ENCODE measurements at places on chromosomes 5 and 9. TPM values are rescaled to one million over a fixed set of nuclear protein-coding genes. Genes with fewer than 3 reads are reported as not detected.

- DNase-seq: no peak
Observed at GRCh38 chr5:14569948-14570691, 11.5 kb upstream of the OTULINL start.

GRCh38 chr5:10513501-10514442 is 50.1 kb upstream of the ANKRD33B start:
- DNase-seq: peak; percentile 51

DNA sequence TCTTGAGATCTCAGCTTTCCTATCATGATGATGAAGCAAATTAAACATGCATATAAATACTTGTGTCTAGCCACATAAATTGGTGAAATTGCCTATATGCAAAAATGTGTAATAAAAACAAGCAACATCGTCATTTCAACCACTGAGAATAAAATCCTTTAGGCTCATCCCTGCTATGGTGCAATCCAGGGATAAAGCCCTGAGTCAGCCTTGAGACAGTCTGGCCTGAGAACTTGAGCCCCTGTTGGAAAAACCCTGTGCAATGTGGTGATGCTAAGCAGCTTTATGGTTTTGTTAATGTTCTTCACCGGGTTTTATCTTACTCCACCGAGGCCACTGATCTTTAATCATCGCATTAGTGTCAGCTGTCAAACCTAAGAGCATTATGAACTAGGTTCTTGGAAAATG is 170.5 kb downstream of the DCP2 start:
- no peak for DNase-seq

DNA sequence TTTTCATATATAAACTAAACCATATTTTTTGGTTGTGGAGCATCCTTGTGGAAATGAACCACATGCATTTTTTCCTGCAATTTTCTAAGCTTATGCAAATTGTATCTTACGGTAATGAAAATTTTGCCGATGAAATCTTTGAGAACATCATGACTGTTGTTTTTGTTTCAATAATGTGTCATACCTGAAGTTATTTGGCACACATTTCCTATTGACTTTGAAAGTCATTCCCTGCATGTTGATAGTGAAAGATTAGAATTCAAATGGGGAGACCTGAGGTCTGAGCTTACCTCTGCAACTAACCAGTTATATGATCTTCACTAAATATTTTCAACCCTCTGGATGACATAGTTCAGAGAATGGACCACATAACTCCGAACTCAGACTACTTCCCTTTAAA is 88.5 kb downstream of the PRR16 start:
- DNase-seq: no peak

DNA sequence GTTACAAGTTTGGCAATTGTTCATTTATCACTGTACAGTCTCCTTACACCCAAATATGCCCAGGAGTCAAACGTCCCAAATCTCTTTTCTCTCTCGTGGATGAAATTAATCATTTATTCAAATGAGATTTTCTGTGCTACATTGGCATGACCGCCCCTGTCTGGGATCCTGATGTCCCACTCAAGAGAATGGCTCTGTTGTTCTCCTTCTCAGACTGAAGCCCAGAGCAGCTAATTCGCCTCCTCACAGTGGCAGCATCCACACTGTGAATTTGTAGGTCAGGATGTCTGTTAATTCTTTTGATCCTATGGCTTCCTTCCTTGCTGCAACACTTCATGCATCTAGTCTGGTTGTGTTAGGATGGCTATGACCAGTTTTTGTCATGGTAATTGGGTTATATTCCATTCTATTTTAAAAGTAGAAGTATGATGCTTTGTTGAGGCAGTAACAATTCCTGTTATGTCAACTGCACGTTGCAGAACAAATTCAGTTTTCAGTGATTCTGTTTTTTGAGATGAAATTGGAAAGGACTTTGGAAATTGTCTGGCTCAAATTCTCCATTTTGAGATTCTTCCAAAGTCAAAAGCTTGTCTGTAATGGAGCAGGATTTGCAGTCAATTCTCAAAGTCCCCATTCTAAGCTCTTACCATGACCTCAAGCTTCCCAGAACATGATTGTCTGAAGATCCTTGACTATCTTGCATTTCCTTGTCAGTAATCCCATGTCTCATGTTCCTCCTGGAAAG is 141.5 kb upstream of the GAS1 start:
- DNase-seq: no peak

- DNase-seq: peak; percentile 88
Observed at GRCh38 chr5:170638454-170639220, 134.8 kb downstream of the KCNIP1 start.

DNA sequence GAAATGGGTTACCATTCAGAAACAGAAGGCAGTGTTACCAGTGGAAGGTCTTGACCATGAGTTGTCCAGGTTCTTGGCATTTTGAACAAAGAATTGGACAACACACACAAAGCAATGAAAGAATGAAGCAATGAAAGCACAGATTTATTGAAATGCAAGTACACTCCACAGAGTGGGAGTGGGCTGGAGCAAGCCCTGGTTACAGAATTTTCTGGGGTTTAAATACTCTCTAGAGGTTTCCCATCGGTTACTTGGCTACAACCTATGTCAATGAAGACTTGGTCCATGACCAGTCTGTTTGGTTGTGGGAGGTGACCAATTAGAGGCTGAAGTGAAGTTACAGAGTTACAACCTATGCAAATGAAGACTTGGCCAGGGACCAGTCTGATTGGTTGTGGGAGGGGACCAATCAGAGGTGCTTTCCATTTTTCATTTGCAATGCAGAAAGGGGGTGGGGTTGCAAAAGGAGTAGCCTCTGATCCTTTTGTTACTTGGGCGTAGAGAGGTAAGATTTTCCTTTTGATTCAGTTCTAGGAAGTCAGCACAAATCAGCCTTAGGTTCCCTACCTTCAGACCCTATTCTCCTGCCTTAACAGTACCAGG is 71.7 kb upstream of the SPRY4 start:
- DNase-seq: no peak

GRCh38 chr5:63962279-63962678 is at the start of gene HTR1A:
Gene HTR1A (minus strand): TSS chr5:63962445. CDS start chr5:63961719, 726 bp downstream.
- DNase-seq: no peak

GRCh38 chr5:160961761-160962160 is 109.8 kb upstream of the ATP10B start:
- no peak for DNase-seq

GRCh38 chr9:114008667-114009410 is 69.3 kb downstream of the AMBP start:
- no peak for DNase-seq

GRCh38 chr9:91258451-91258850 is 103.3 kb downstream of the AUH start:
- DNase-seq: no peak

GRCh38 chr9:21060919-21061561 is 16.7 kb downstream of the IFNB1 start:
- no peak for DNase-seq

DNA sequence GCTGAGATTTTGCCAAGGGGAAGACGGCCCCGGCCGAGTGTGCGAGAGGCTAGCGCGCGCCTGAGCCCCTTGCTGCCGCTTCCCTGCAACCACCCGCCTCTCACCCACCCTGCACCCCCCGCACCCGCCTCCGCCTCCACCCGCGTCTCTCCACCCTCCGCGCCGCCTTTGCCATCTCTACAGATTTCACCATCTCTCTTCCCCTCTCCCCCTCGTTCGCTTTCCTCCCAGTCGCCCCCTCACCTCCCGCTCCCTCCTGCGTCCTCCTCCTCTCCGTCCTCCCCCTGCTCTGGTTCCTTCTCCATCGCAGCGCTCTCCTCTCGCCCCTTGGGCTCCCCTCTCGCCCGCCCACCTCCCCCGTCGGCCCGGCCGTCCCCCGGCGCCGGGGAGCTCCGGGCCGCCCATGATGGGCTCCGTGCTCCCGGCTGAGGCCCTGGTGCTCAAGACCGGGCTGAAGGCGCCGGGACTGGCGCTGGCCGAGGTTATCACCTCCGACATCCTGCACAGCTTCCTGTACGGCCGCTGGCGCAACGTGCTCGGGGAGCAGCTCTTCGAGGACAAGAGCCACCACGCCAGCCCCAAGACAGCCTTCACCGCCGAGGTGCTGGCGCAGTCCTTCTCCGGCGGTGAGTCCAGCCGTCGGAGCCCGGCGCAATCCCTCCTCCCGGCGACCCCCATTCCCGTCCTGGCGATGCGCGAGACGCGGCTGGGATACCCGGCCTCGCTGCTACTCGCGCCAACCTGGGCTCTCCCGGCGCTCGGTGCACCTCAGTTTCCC is at the start of gene PRDM12:
TSS of gene PRDM12 (plus strand) at position 344 of the 778 bp plus-strand sequence. CDS start at position 404, 60 bp downstream.
- DNase-seq: no peak

- DNase-seq: no peak
Observed at GRCh38 chr9:120014796-120015195, 565.2 kb downstream of the CDK5RAP2 start.

DNA sequence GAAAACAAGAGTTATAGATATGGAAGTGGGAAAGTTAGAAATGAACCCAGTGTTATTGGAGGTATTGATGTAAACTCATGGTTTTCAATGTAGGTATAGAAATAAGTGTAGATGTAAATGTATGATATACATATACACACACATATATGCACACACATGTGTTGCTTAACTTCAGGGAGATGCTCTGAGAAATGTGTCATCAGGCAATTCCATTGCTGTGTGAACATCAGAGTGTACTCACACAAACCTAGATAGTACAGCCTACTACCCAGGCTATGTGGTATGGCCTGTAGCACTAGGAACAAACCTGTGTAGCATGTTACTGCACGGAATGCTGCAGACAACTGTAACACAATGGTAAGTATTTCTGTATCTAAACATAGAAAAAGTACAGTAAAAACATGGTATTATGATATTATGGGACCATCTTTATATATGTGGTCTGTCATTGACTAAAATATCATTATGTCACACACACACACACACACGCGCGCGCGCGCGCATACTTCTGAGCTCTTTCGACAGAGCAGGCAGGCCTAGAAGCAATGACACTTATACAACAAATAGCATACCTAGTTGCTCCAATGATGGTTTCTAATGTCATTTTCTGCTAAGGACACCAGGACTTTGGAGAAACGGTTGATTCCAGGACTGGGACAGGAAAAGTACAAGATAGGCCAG is 86.6 kb downstream of the MACROH2A1 start:
- DNase-seq: no peak

DNA sequence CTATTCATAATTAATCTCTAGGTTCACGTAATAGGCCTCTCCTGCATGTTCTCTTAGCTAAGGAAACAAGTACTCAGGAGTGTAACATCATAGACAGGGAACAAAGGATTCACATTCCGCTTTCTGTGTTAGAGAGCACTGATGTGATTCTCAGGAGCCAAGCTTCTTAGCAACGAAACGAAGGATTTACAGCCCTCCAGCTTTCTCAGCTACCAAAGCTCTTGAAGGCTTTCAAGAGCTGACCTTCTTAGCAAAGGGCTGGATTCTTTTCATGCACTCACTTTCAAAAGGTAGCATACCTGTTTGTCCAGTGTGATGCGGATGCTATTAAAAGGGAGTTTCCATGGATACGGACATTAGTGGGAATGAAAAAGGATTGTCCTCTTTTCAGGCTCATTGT is 107.4 kb downstream of the TUSC1 start:
- no peak for DNase-seq

- no peak for DNase-seq
Observed at GRCh38 chr5:15008476-15008875, 136.9 kb upstream of the ANKH start.

DNA sequence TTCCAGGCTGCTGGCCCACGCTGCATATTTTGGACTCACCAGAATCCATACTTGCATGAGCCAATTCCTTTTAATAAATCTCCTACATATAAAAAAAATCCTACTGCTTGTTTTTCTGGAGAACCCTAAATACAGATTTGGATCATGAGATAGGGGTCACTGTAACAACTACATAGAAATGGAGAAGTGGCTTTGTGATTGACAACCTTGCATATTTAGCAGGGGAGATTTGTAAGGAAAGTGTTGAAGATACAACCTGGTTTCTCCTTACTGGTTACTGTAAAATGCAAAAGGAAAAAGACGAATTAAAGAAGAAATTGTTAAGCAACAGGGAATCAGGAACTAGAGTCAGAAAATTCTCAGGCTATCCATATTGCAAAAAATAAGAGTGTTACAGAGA is 74.8 kb downstream of the HABP4 start:
- DNase-seq: no peak

DNA sequence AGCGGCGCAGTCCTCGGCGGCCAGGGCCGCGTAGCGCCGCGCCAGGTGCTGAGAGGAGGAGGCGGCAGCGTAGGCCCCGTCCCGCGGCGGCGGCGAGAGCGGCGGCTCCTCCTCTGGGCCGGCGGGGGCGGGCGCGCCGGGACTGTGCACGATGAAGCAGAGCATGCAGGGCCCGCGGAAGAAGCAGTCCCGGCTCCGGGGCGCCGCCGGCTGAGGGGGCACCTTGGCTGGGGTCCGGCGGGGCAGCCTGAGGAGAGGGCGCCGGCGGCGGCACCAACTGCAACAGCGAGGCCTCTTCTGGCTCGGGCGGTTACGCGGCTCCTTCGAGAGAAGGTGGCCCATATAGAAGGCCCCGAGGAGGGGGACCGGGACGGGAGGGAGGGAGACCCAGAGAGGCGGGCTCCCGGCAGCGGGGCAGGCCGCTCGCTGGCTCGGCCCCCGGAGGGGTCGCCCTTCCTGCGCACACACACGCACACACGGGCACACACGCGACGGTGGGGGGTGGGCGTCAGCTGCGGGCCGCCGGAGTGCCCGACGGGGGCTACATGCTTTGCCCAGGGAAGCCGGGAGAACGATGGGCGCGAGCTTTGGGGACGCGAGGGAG is 446 bp downstream of the FBXL17 start:
- peak; percentile 63 for DNase-seq

- DNase-seq: no peak
Observed at GRCh38 chr9:89891221-89891590, 286.4 kb downstream of the GADD45G start.

GRCh38 chr5:136992796-136993489 is 506.2 kb downstream of the SPOCK1 start:
- DNase-seq: no peak

GRCh38 chr9:96116275-96117064 is 185.5 kb downstream of the HSD17B3 start:
- DNase-seq: no peak

DNA sequence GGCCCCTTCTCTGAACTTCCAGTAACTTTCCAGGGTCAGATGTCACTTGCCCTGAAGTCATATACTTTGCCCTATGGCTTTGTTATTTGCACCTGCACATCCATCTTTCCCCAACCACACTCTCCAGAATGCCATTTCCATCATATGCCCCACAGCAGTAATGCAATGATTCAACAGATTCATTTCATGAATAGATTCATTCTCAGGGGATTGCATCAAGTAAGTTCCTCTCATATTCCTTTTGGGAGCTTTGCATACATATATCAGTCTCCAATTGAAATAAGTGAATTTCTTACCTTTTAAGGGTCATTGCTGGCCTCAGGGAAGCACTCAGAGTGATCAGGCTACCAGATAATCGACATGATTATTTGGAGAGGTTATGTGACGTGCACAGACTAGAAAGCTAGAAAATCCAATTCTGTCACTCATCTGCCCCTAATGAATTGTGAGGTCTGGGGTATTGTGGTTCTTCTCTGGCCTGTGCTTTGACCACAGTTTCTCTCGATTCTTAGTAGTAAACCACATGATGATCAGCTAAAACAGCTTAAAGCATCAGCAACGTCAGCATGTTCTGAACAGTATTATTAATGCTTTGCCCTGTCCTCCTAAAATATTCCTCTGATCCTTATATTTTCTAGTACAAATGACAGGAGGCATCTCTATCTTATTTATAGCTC is 179.9 kb downstream of the ATPSCKMT start:
- DNase-seq: no peak

GRCh38 chr5:56666901-56667300 is 148.4 kb upstream of the MAP3K1 start:
- DNase-seq: no peak

Gene DIRAS2
- total RNA-seq: not detected

Gene SLC45A2
- total RNA-seq: 0.15 TPM

Gene RNF183
- not detected for total RNA-seq

Gene SH3PXD2B
- 74.1 TPM for total RNA-seq

Gene SLC1A3
- total RNA-seq: 4.0 TPM

Gene TMOD1
- total RNA-seq: 0.41 TPM

Gene ABLIM3
- total RNA-seq: 3.6 TPM

Gene PNPLA7
- 3.9 TPM for total RNA-seq

All from endothelial cell (in vitro differentiated cells).